ENCODE measurements at places on chromosomes 5 and 9. TPM values are rescaled to one million over a fixed set of nuclear protein-coding genes. Genes with fewer than 3 reads are reported as not detected.

GPR151 gene
- total RNA-seq: not detected

VCAN gene
- 101 TPM for total RNA-seq

CARD9 gene
- total RNA-seq: not detected

ALDH1A1 gene
- not detected for total RNA-seq

SLC6A7 gene
- not detected for total RNA-seq

PGM5 gene
- 2.0 TPM for total RNA-seq

TSC1 gene
- 44.9 TPM for total RNA-seq

DNA sequence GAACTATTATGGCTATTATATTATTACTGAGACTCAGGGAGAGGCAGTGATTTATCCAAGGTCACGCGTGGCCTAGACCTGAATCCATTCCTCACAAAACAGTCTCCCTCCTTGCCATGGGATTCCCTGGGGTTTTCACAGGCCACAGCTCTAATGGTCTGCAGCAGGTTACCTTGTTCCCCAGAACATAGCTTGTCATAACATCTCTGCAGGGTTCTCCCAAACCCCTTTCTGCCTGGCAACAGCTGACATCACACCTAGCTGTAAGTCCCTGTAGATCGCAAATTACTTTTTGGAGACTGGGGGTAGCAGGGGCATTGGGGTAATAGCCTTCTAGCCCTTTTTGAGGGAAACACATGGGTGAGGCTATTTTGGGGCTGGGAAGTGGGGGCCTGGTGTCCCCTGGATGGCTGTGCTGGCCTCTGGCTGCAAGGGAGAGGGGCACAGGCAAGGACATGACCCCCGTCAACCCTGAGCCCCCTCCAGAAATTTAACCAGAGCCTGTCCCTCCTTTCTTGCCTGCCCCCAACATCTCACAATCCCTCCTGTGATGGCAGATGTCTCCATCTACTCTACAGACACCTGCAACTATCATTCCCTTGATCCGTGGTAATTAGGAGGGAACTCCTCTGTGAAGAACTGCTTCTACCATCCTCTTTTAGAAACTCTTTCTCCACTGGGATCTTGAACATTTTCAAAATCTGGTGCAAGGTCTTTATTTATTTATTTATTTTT, 1.3 kb downstream of the CD74 start:
- no peaks in the 10 kb centered on the region for H3K36me3 ChIP-seq
- H3K4me3 ChIP-seq: no peak overlapping the region
- H3K4me1 ChIP-seq: peaks cover 20% of the 10 kb centered on the region

DNA sequence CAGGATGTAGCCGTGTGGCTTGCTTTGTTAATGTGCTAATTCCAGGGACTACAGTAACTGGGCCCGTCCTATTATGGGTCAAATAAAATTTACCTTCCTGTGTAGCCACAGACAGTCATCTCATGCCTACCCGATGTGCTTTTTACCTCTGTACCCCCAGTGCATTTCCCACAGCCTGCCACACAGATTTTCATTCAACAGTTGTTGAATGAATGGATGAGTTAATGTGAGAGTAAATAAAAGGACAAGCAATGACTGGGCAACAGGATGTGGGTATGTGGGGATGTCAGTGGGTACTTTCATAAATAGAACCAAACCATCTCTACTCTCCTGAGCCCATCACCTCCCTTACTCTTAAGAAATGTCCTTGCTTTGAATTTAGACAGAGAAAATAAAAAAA, 441.2 kb upstream of the ZNF462 start:
- no peak for DNase-seq
- H3K27ac ChIP-seq: no peak overlapping the region
- no peaks in the 10 kb centered on the region for H3K36me3 ChIP-seq
- no peak overlapping the region for H3K4me3 ChIP-seq
- no peaks in the 10 kb centered on the region for H3K4me1 ChIP-seq
- H3K27me3 ChIP-seq: no peaks in the 10 kb centered on the region

DNA sequence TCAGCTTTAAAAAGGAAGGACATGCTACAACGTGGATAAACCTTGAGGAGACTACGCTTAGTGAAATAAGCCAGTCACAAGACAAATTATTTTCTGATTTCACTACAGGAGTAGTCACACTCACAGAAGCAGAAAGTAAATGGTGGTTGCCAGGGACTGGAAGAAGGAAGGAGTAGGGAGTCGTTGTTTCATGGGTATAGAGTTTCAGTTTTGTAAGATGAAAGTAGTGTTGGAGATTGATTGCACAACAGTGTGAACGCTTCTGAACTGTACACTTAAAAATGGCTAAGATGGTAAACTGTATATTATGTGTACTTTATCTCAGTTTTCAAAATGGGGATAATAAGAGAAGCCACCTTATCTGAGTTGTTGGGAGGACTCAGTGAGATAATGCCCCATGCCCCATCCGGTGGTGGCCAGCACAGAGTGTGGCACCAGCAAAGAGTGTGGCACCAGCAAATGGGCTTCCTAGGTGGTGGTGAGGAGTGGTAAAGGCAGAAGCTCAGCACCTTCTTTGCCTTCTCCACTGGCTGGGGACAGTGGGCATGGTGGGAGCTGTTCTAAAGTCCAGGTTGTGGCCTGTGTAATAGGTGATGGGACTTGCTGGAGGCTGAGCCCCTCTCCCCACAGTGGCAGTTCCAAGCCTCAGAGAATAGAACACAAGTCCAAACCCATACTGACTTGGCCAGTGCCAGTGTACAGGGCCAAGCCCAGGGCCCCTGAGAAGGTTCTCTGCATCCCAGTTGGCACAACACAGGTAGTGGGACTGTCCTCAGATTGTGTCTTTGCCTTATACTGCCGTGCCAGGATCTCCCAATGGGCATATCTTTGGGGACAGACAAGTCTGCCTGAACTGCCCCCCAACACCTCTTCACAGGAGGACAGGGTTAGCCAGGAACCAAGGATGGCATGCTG, 4.4 kb downstream of the SLC22A4 start:
- DNase-seq: no peak
- no peak overlapping the region for H3K27ac ChIP-seq
- peaks cover 6% of the 10 kb centered on the region for H3K4me1 ChIP-seq
- H3K4me3 ChIP-seq: no peak overlapping the region
- no peaks in the 10 kb centered on the region for H3K36me3 ChIP-seq
- H3K27me3 ChIP-seq: peaks cover 34% of the 10 kb centered on the region

- no peaks in the 10 kb centered on the region for H3K4me1 ChIP-seq
- no peak overlapping the region for H3K27ac ChIP-seq
- H3K36me3 ChIP-seq: no peaks in the 10 kb centered on the region
- H3K27me3 ChIP-seq: no peaks in the 10 kb centered on the region
- peak; percentile 70 for DNase-seq
These were observed 405.4 kb upstream of the ACTBL2 start for GRCh38 chr5:57887851-57888621.

GRCh38 chr5:176722757-176723156, 75.5 kb downstream of the TSPAN17 start:
- DNase-seq: no peak
- H3K4me1 ChIP-seq: peaks cover 43% of the 10 kb centered on the region
- H3K27ac ChIP-seq: no peak overlapping the region
- H3K27me3 ChIP-seq: no peaks in the 10 kb centered on the region

DNA sequence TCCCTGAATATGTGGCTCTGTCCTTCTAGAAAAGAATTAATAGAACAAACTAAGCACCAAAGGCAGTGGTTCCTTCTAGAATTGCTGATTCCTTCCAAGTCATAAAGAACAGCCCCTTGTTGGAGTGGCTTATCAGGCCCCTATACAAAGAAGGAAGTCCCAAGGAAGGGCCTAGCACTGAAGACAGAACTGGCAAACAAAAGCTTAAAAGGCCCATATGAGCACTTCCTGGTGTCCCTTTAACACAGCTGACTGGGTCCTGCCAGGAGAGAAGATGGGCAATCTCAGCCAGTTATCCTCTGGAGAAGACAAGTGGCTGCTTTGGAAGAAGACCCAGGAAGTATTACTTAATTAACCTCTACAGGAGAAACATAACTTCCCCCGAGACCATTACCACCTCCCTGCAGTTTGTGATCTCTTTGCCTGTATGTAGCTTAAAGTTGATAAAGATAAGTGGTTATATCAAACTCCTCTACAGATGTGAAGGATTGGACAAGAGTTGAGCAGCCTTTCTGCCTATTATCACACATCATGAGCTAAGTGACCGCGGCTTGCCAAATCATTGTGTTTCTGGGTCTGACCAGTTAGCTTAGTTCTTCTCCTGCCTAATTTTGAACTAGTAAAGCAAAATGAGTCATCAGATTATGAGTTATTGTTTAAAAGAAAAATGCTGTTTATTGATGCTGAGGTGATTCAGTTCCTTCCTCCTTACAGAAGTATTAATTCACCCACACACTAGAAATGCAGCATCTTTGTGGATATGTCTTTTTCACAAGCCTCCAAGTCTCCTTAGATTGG, 13.3 kb upstream of the STING1 start:
- H3K4me3 ChIP-seq: no peak overlapping the region
- no peak for DNase-seq
- H3K27me3 ChIP-seq: no peaks in the 10 kb centered on the region
- no peaks in the 10 kb centered on the region for H3K36me3 ChIP-seq
- no peak overlapping the region for H3K27ac ChIP-seq

GRCh38 chr5:37721447-37721871, 118.4 kb downstream of the GDNF start:
- no peaks in the 10 kb centered on the region for H3K36me3 ChIP-seq
- no peak overlapping the region for H3K4me3 ChIP-seq
- no peak for DNase-seq
- H3K27me3 ChIP-seq: no peaks in the 10 kb centered on the region
- H3K4me1 ChIP-seq: no peaks in the 10 kb centered on the region
- H3K27ac ChIP-seq: no peak overlapping the region

DNA sequence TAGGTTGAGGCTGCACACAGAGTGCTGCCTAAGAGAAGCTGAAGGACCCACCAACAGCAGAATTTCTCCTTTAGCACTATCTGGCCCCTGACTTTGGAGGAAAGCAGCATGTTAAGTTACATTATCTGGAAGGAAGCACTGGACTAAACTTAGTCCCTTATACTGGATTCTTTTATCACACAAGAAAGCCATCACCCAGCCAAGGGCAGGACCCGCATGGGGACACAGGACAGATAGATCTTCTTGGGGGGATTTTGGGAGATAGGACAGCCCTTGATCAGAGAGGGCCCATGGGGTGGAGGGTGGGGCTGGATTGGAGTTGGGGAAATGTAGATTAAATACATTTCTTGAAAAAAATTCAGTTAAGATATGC, 14.4 kb downstream of the ANKRD33B start:
- H3K4me3 ChIP-seq: no peak overlapping the region
- H3K27ac ChIP-seq: no peak overlapping the region
- DNase-seq: no peak
- H3K36me3 ChIP-seq: no peaks in the 10 kb centered on the region
- H3K27me3 ChIP-seq: no peaks in the 10 kb centered on the region
- no peaks in the 10 kb centered on the region for H3K4me1 ChIP-seq

DNA sequence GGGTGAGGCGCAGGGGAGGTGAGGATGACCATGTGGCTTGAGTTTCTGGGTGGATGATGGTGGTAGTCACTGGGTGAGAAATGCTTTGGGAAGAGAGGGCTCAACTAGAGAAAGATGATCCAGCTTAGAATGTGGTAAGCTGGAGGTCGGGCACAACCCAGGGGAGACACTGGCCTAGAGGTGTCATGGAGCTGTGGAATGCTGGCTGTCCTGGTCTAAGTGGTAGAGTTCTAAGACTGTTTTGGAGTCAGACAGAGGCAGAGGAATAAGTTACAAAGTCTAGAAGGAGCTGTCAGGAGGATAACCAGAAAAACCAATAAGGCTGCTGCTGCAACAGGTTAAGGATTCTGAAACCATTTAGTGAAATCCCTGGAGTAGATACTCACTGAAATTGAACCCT, 19.2 kb upstream of the ACSL6 start:
- H3K4me1 ChIP-seq: no peaks in the 10 kb centered on the region
- H3K27me3 ChIP-seq: peaks cover 9% of the 10 kb centered on the region

DNA sequence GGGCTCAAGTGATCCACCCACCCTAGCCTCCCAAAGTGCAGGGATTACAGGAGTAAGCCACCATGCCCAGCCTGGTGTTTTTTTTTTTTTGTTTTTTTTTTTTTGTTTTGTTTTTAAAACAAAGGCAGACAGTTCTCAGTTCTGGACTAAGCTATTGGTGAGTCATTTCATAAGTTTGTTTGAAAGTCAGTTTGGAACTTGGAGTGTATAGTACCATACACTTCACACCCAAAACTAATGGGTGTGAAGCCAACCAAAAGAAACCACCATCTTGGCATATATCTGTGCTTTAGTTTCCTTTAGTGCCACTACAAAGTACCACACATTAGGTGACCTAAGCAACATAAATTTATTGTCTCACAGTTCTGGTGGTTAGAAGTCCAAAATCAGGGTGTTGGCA, 13.4 kb downstream of the MAST4 start:
- peaks cover 5% of the 10 kb centered on the region for H3K4me1 ChIP-seq
- no peak overlapping the region for H3K27ac ChIP-seq
- H3K27me3 ChIP-seq: no peaks in the 10 kb centered on the region
- no peak for DNase-seq
- H3K4me3 ChIP-seq: no peak overlapping the region

DNA sequence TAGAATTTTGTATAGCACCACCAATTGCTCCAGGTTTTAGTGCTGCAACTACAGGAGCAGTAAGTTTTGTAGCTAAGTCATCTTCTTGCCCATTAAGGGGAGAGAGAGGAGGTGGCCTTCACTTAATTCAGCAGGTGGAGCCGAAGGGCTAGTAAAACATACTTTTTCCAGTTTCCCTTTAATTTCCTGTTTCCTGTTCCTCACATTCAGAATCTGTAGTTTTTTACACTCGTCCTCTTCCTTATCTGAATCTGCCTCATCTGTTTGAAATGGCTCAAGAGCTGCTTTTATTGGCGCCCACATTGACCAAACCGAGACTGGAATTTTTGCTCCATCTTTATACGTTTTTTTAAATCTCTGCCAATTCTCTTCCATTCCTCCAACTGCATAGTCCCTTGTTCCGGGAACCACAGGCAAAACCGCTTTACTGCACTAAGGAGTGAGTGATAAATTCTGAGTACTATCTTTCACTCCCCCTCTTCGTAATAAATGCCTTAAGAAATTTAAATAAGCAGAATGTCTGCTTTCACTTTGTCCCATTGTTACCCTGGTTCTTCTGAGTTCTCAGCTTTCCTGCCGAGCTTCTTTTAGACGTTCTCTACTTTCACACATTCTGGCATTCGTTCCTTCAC, 133.9 kb downstream of the DROSHA start:
- DNase-seq: no peak
- H3K4me1 ChIP-seq: peaks cover 11% of the 10 kb centered on the region

DNA sequence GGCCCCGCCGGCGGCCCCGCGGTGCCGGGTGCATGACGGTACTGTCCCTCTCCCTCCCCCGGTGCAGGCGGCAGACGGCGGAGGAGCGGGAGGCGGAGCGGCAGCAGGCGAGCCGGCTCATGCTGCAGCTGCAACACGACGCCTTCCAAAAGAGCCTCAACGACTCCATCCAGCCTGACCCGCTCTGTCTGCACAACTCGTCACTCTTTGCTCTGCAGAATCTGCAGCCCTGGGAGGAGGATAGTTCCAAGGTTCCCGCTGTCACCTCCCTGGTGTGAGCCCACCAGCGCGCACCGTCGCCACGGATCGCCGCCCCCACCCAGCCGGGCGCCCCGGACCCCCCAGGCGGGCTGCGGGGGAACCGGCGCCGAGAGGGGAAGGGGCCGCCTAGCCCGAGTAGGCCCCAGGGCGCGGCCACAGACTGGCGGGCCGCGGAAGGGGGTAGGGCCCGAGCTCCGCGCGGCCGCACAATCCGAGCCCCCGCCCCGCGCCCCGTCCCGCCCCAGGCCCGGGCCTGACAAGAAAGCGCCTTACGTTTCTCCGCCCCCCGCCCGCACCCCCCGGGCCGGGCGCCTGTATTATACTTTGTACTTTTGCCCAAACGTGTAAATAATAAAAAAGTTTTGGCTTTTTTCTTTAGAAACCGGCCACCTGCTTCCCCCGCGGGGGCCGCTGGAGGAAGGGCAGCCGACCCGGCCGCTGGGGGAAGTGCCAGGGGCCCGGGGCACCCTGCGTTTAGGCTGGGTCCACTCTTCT, 2.5 kb downstream of the TLX3 start:
- H3K4me1 ChIP-seq: peaks cover 19% of the 10 kb centered on the region
- peak overlapping the region; percentile 41 for H3K4me3 ChIP-seq
- peak; percentile 87 for DNase-seq
- H3K27ac ChIP-seq: no peak overlapping the region
- no peaks in the 10 kb centered on the region for H3K36me3 ChIP-seq

Data from neural progenitor cell (in vitro differentiated cells).